ENCODE measurements at places on chromosomes 1 and 21. TPM values are rescaled to one million over a fixed set of nuclear protein-coding genes. Genes with fewer than 3 reads are reported as not detected.
A peak's percentile ranks its signal among the peaks of the same experiment; 100 is the strongest.

DNA sequence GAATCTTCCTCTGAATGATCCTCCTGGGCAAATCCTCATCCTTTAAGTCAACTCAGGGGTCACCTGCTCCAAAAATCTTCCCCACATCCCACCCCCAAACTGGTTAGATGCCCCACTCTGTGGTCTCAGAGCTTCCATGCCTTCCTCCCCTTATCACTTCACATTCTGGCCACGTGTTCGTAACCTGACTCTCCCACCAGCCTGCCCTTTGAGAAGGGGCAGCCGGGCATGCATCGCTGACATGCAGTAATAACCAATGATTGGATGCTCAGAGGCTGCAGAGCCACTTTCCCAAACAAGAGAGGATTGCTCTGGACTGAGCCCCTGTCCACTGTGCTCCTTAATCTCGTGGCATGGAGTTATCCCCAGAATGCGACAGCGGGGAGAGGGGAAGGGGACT, 7.0 kb downstream of the LELP1 start:
- H3K4me1 ChIP-seq: no peaks in the 10 kb centered on the region
- H3K27me3 ChIP-seq: no peaks in the 10 kb centered on the region
- no peak for DNase-seq
- no peaks in the 10 kb centered on the region for H3K36me3 ChIP-seq

- no peaks in the 10 kb centered on the region for H3K27me3 ChIP-seq
- peak; percentile 80 for DNase-seq
- no peak overlapping the region for H3K4me3 ChIP-seq
- peak overlapping the region; percentile 66 for H3K27ac ChIP-seq
- H3K36me3 ChIP-seq: no peaks in the 10 kb centered on the region
- H3K4me1 ChIP-seq: peaks cover 14% of the 10 kb centered on the region
These were observed 2.2 kb upstream of the SSBP3 start for GRCh38 chr1:54408147-54409066.

DNA sequence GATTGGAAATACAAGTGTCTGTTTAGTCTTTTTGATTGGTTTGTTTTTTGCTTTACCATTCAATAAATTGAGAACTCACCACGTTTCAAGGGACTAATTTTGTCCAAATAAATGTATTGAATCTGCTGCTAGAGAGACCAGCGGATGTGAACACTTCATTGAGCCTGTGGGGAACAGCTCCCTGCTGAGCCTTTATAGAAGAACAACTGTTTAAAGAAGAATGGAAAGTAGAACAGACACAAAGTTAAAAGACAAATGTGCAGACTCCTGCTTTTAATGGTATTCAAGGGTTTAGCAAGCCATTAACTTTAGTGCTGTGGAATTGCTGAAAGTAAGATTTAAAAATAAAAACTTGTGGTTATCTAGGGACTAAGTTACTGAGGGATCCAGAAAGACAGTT, 817.7 kb upstream of the B3GALT2 start:
- no peak overlapping the region for H3K4me3 ChIP-seq
- H3K4me1 ChIP-seq: no peaks in the 10 kb centered on the region
- no peak for DNase-seq
- H3K36me3 ChIP-seq: no peaks in the 10 kb centered on the region

DNA sequence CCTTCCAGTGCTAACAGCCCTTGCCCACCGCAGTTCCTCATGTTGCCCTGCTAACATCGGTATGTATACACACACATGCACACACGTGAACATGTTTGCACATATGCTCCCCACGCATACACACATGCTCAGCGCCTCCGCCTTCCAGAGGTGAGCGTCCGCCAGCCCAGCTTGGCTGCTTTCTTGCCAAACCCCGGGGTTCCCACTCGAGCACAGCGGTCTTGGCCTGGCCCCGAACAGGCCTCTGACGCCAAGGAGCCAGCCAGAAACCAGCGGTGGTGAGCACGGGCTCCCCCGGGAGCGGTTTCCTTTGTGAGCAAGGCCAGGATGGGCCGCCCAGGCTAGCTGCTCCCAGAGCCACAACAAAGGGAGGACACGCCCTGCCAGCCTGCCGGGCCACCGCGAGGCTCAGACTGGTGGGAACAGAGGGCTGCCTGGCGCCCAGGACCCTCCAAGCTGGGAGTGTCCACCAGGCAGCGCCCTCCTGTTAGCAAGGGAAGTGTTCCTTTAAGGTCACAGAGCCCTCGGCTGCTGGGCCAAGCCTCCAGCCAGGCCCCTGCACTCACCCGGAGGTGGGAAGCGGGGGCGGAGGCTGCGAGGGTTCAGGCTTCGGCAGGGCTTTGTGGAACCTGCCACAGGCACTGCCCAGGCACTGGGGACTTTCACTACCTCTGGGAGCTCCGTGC, 65.4 kb downstream of the ALPL start:
- H3K4me1 ChIP-seq: no peaks in the 10 kb centered on the region
- no peaks in the 10 kb centered on the region for H3K27me3 ChIP-seq
- no peak overlapping the region for H3K27ac ChIP-seq
- DNase-seq: no peak
- no peaks in the 10 kb centered on the region for H3K36me3 ChIP-seq
- H3K4me3 ChIP-seq: no peak overlapping the region

GRCh38 chr1:94864821-94865220, 44.7 kb downstream of the SLC44A3 start:
- H3K4me1 ChIP-seq: peaks cover 32% of the 10 kb centered on the region
- DNase-seq: peak; percentile 65
- H3K27me3 ChIP-seq: no peaks in the 10 kb centered on the region
- H3K36me3 ChIP-seq: no peaks in the 10 kb centered on the region

GRCh38 chr1:156122519-156123355, 8.2 kb downstream of the LMNA start:
- peaks cover 8% of the 10 kb centered on the region for H3K36me3 ChIP-seq
- peaks cover 39% of the 10 kb centered on the region for H3K4me1 ChIP-seq
- H3K27ac ChIP-seq: peak overlapping the region; percentile 99
- H3K27me3 ChIP-seq: no peaks in the 10 kb centered on the region
- peak; percentile 94 for DNase-seq
- peak overlapping the region; percentile 41 for H3K4me3 ChIP-seq

GRCh38 chr21:42550817-42551216, 37.2 kb downstream of the SLC37A1 start:
- no peak overlapping the region for H3K4me3 ChIP-seq
- no peaks in the 10 kb centered on the region for H3K36me3 ChIP-seq
- no peaks in the 10 kb centered on the region for H3K27me3 ChIP-seq

- peak; percentile 3 for DNase-seq
- H3K27ac ChIP-seq: no peak overlapping the region
- H3K36me3 ChIP-seq: no peaks in the 10 kb centered on the region
- H3K4me3 ChIP-seq: no peak overlapping the region
- H3K27me3 ChIP-seq: no peaks in the 10 kb centered on the region
These were observed 47.9 kb upstream of the PLXNA2 start for GRCh38 chr1:208291923-208292711.

GRCh38 chr21:34878501-34878900, 170.6 kb downstream of the RUNX1 start:
- no peaks in the 10 kb centered on the region for H3K27me3 ChIP-seq
- H3K4me3 ChIP-seq: peak overlapping the region; percentile 27
- H3K27ac ChIP-seq: peak overlapping the region; percentile 1
- H3K4me1 ChIP-seq: peaks cover 21% of the 10 kb centered on the region

GRCh38 chr1:229843627-229844238, 217.7 kb downstream of the URB2 start:
- no peaks in the 10 kb centered on the region for H3K36me3 ChIP-seq
- H3K4me3 ChIP-seq: no peak overlapping the region
- H3K4me1 ChIP-seq: no peaks in the 10 kb centered on the region
- peak; percentile 92 for DNase-seq
- H3K27me3 ChIP-seq: no peaks in the 10 kb centered on the region
- no peak overlapping the region for H3K27ac ChIP-seq

Gene RCSD1
- under 0.01 TPM for total RNA-seq

Gene VCAM1
- total RNA-seq: 14.9 TPM

Gene TFF2
- not detected for total RNA-seq

Gene CELA2A
- total RNA-seq: not detected

Gene MPZ
- total RNA-seq: 0.51 TPM

All from fibroblast of lung (primary cell).